GOT3 (cell line): ENCODE measurements at places on chromosomes 11 and 22.

GRCh38 chr11:119461229-119461963, 38.4 kb upstream of the THY1 start:
- DNase-seq, result no peak

- DNase-seq, result no peak
Observed at GRCh38 chr22:41619979-41620588, 759 bp downstream of the DESI1 start.

GRCh38 chr11:91158891-91159537, 936.2 kb upstream of the CHORDC1 start:
- DNase-seq, result no peak

DNA sequence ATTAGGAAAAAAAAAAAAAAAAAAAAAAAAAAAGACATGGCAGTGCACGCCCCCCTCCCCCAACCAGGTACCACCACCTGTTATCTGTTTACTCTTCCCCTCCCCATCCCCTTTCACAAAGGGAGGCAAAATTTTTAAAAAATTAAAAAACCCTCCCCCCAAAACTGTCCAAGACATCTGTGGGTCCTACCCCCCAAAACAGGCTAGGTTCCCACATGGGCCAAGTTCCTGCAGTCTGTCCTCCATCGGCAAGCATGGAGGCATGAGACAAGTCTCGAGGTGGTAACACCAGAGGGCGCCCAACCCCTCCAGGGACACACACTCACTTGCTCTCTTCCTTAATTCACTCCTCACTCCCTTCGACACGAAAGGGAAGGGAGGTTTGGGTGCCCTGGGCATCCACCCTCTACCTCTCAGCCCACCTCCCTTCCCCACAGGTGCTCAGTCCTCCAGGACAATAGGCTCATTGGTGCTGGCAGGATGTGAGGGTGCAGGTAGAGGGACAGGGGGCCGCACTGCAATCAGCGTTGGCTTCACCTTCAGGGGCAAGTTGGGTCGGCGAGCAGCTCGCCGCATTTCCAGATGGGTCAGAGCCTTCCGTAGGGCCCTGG, 2.2 kb upstream of the TUT1 start:
- no peak for DNase-seq

GRCh38 chr11:94751786-94752185, 16.4 kb upstream of the AMOTL1 start:
- no peak for DNase-seq

GRCh38 chr11:12950670-12951069, 58.4 kb upstream of the RASSF10 start:
- DNase-seq, result no peak

GRCh38 chr11:20000351-20001134, 159.7 kb downstream of the DBX1 start:
- no peak for DNase-seq

GRCh38 chr11:35005141-35005780, 88.8 kb downstream of the PDHX start:
- no peak for DNase-seq

GRCh38 chr22:46061501-46062231, 84.7 kb upstream of the WNT7B start:
- DNase-seq, result no peak
